ENCODE measurements at places on chromosomes 6 and 20.

- DNase-seq: no peak
These were observed 1.9 kb downstream of the CITED2 start for GRCh38 chr6:139372326-139373153.

DNA sequence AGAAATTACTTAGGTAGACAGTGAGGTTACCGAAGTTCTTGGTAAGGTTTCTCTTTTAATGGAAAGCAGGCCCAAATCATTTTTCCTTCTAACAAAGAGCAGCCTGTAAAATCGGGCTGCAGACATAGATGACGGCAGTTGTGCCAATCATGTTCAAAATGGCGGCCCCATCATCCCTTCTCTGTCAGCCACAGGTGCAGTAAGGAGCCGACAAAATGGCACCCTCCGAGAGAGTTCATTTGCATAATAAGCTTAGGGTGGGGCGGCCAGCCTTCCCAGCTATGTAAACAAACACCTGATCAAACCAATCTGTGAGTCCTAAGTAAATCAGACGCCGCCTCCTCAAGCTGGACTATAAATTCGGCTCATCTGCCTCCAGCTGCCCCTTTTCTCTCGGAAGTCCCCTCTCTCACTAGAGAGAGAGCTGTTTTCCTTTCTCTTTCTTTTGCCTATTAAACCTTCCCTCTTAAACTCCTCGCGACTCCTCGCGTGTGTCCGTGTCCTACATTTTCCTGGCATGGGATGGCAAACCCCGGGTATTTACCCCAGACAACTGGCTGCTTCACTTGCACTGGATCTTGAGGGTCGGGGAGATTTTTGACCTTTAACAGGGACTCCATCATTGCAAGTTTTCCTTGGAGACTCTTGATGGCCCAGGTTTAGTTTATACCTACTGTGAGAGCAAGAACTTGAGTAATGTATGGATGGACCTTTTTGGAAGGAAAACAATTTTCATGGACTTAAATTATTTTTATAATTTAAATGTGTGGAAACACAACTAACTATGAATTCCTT, 8.9 kb upstream of the DDR1 start:
- DNase-seq: no peak

- no peak for DNase-seq
These were observed 13.5 kb upstream of the PRDM1 start for GRCh38 chr6:106072501-106073090.

- DNase-seq: no peak
These were observed 30.8 kb downstream of the LAMA5 start for GRCh38 chr20:62336329-62336728.

DNA sequence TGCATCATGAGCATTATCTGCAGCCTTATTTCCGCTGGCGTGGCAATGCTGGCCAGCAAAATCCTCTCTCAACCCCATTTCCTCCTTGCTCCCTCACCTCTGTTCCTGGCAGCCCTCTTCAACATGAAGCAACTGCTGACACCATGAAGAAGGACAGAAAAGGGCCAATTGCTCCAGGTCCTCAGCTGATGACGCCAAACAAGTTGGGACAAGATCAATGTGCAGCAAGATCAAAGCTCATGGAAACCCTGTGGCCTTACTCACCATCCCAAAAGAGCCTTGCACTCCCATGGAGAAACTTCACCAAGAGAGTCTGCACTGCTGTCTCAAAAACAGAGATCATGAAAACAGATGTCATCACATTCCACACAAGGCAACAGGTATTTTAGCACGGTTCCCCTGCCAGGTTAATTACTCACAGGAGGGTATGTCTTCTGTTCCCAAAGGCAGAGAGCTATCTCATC, 7.4 kb downstream of the GFOD1 start:
- no peak for DNase-seq

DNA sequence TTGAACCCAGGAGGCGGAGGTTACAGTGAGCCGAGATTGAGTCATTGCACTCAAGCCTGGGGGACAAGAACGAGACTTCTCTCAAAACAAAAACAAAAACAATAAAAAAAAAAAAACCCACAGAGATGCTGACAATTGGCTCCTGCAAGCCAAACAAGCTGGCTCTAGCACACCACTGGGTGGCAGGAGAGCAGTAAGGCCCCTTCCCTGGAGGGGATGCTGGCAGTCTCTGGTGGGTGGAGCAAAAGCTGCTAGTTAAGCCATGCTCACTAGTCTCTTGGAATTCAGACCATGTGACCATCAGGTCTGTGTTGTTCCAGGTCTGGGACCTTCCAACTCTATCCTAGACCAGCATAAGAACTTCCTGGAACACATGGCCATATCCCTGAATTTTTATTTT, 18.9 kb upstream of the DSN1 start:
- DNase-seq: no peak

GRCh38 chr6:52900536-52900935, 9.0 kb downstream of the GSTA3 start:
- DNase-seq: no peak

DNA sequence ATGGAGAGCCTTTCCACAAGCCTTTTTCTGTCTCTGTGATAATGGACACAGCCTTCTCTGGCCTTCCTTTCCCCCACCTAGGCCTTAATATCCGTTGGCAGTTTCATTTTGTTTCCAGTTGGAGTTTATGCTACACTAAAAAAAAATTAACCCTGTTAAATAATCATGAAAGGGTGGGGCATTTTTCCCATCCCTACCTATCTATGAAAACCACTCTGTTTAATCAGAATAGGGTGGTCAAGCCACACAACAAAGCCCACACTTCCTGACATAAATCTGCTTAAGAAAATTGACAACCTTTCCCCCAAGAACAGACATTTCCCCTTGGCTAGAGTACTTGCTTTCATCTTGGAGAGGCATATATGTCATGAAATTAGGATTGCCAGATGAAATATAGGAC, 14.2 kb downstream of the TXLNB start:
- no peak for DNase-seq

DNA sequence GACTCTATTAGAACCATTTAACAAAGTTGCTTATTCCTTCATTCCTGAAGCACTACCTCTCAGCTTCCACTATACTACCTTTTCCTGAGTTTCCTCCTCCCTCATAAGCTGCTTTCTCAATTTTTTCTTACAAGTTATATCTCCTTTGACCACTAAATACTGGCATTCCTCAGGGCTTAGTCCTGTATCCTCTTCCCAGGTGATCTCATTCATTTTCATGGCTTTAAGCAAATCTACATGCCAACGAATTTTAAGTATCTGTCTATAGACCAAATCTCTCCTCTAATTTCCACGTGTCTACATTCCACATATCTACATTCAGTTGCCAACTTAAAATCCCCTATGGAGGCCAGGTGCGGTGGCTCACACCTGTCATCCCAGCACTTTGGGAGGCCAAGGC, 134.7 kb downstream of the BTBD9 start:
- no peak for DNase-seq

GRCh38 chr6:1767481-1768246, 157.9 kb downstream of the FOXC1 start:
- DNase-seq: no peak

GRCh38 chr6:119109654-119110325, 31.3 kb upstream of the FAM184A start:
- DNase-seq: no peak

GRCh38 chr20:57346477-57346876, 4.6 kb upstream of the RAE1 start:
- DNase-seq: peak; percentile 55

- no peak for DNase-seq
These were observed 95.0 kb downstream of the SCML4 start for GRCh38 chr6:107729098-107729497.
